EH (cell line): ENCODE measurements at places on chromosomes 4 and X.

DNA sequence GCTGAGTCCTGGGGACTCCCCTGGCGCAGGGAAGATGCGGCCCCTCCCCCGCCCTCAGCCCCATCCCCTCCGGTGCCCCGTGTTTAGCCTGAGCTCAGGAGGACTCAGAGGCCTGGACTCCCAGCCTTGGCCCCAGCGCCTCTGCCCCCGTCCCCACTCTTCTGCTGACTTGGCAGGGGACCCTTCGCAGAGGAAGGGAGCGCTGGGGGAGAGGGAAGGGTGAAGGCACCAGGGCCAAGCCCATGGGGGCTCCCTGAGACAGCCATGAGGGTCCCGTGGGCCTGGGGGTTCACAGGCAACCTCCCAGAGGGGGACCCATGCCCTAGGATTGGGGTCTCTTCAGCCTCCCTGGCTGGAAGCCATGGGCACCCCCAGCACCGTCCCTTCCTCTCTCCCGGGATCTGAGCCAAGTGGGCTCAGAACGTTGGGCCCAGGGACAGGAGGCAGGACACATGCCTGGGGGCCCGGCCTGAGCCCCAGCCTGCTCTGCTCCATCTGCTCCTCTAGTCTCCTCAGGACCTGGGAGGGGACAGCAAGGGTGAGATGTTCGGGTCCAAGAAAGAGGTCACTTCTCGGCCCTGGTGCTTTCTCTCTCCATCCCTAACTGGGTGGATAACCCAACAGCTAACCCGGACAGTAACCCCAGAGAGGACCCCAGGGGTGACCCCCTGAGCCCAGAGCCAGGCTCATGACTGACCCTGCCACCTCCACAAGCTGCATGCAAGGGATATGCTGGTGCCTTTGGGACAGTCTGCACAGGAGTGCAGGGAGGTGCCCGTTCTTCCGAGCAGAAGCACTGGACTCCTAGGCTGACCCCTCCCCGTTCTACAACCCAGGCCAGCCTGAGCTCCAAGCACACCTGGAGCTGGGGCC is 1.5 kb upstream of the CPLX1 start:
- no peak for DNase-seq

- DNase-seq = no peak
Observed at GRCh38 chr4:10722957-10723356, 38.4 kb upstream of the CLNK start.

GRCh38 chr4:93066749-93067148 is 761.8 kb upstream of the ATOH1 start:
- no peak for DNase-seq

- DNase-seq = peak; percentile 5
Observed at GRCh38 chrX:123223409-123223808, 39.3 kb downstream of the GRIA3 start.

GRCh38 chr4:71495454-71495853 is 156.6 kb downstream of the SLC4A4 start:
- DNase-seq = no peak

DNA sequence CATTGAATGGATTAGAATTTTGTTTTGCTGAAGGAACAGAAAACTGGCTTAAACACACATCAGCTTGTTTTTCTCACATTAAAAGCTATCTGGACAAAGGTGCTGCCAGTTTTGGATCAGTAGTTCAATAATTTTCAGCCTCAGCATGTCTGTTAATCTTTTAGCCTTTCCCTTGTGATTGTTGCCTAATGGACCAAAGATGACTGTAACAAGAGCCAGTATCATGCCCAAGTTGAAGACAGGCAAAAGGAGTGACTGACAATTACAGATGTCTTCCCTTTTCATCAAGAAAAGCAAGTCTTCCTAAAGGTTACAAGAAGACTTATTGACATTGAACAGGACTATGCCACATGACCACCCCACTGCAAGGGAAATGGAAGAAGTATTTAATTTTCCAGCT is 419.7 kb downstream of the MAPK10 start:
- DNase-seq = no peak

- DNase-seq = peak; percentile 65
Observed at GRCh38 chr4:4633431-4633830, 91.6 kb upstream of the STX18 start.

DNA sequence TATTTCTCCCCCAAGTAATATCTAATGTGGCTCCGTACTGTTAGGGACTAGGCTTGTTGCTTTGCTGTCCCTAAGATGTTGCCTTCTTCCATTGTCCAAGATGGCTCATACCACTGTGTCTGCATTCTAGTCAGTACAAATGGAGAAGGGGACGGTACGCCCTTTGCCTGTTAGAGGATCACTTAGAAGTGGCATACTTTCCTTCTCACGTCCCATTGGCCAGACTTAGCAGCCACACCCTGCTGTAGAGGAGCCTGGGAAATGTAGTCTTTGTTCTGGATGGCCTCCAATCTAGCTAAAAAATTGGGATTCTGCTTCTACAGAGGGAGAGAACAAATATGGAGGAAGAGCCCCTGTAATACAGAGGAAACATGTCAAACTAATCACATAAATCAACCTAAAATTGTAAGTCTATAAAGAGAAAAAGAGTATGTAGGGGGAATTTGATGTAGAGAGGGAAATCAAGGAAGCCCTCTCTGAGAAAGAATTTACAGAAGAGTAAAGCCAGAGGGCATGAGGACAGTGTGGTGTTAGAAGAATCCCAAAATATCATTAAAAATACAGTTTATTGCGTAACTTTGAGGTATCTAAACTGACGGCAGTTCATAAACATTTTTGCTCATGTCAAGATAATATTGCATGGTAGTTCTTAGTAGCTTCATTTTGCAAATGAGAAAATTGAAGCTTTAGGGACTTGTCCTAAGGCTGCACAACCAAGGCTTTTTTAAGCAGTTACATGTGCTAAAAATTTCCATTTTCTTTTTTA is 15.1 kb downstream of the PRIMPOL start:
- peak; percentile 51 for DNase-seq

GRCh38 chr4:102819588-102820365 is 7.6 kb downstream of the UBE2D3 start:
- no peak for DNase-seq

- no peak for DNase-seq
Observed at GRCh38 chrX:110448459-110448858, 89.8 kb downstream of the RTL9 start.

DNA sequence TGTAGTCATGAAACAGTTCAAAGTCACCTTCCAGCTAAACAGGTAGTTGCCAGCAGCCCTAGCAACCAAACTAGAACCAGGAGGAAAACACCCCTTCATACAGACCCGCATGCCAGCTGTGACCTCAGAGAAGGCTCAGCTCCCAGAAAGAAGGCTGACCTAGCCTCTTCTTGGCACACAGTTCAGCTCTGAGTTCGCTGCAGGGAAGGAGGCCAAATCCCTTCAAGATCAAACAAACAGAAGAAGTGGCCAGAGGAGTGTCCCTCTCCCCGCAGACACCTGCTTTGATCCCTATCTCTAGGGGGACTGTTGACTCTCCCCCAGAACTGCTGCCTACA is 56.0 kb downstream of the HADH start:
- DNase-seq = no peak

GRCh38 chr4:80016506-80016905 is 56.5 kb downstream of the ANTXR2 start:
- peak; percentile 49 for DNase-seq

DNA sequence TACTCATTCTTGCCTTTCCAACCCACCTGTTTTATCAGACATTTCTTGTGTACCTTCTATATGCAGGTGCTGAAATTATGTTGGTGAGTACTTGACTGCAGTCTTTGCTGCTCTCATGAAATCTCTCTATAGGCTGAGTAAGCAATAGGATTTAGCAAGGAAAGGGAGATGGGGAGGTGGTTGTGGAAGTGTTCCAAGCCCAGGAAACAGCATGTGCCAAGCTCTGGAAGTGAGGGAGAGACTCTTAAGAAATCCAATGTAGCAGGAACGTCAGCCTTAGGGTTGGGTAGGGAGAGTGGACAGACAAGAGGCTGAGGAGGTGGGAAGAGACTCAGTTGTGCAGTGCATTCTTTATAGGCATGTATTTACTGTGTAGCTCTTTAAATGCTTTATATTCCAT is 5.6 kb downstream of the SEPTIN11 start:
- DNase-seq = peak; percentile 51

DNA sequence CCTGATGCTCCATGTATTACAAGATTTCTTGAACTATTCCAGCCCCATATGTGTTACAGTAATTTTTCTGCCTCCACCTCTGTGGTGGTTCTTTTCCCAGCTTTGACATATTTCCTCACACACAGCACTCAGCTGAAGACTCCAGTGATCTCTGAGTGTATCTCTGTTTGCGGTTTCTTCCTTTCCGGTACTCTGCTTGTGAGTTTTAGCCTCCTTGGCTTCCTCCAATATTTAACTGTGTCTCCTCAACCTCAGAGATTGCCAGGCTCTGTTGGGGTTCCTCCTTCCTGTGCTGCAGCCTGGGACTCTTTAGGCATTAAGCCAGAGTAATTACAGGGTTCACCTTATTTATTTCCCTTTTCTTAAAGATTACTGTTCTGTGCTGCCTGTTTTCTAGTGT is 73.2 kb downstream of the NFKB1 start:
- no peak for DNase-seq

DNA sequence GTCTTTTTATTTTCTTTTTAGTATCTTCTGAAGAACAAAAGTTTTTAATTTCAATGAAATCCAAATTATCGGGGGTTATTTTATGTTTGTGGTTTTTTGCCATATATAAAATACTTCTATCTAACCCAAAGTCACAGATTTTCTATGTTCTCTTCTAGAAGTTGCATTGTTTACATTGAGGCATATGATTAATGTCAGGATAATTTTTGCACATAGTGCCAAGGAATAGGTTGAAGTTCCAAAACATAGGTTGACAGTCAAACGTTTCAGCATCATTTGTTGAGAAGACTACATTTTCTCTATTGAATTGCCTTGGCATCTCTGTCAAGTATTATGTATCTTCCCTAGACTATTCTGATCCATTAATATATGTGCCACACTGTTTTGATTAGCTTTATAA is 64.5 kb downstream of the ANKRD17 start:
- no peak for DNase-seq

- DNase-seq = no peak
Observed at GRCh38 chrX:153440556-153441135, 5.2 kb downstream of the TREX2 start.

GRCh38 chr4:174047363-174047762 is 236.1 kb downstream of the FBXO8 start:
- no peak for DNase-seq

DNA sequence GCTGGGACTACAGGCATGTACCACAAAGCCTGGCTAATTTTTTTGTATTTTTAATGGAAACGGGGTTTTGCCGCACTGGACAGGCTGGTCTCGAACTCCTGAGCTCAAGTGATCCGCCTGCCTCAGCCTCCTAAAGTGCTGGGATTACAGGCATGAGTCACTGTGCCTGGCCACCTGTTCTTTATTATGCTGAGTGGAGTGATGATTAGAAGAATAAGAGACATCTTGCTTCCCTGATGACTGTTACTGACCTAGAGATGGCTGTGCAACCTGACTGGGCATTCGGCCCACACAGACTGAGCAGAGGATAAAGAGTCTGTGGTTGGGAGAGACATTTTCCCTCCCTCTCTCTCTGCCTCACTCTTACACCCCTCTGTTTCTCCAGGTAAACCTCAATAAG is 56.7 kb downstream of the SPINK2 start:
- DNase-seq = peak; percentile 50

- peak; percentile 15 for DNase-seq
Observed at GRCh38 chrX:18938710-18939109, 45.2 kb downstream of the PHKA2 start.

- DNase-seq = no peak
Observed at GRCh38 chr4:155889946-155890345, 13.6 kb upstream of the TDO2 start.

GRCh38 chrX:68732906-68733493 is 85.5 kb downstream of the STARD8 start:
- peak; percentile 60 for DNase-seq

- DNase-seq = peak; percentile 93
Observed at GRCh38 chrX:45668686-45669443, 468.2 kb upstream of the DIPK2B start.

DNA sequence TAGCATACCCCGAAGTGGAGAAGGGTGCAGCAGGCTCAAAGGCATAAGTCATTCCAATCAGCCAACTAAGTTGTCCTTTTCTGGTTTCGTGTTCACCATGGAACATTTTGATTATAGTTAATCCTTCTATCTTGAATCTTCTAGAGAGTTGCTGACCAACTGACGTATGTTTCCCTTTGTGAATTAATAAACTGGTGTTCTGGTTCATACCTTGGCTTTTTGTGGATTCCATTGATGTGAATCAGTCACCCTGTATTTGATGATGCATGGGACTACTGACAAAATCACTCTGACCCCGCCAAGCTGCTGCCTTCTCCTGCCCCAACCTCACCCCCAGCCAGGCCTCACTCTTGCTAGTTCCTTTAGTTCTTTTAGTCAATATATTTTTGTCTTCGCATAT is 32.7 kb downstream of the F9 start:
- DNase-seq = no peak

DNA sequence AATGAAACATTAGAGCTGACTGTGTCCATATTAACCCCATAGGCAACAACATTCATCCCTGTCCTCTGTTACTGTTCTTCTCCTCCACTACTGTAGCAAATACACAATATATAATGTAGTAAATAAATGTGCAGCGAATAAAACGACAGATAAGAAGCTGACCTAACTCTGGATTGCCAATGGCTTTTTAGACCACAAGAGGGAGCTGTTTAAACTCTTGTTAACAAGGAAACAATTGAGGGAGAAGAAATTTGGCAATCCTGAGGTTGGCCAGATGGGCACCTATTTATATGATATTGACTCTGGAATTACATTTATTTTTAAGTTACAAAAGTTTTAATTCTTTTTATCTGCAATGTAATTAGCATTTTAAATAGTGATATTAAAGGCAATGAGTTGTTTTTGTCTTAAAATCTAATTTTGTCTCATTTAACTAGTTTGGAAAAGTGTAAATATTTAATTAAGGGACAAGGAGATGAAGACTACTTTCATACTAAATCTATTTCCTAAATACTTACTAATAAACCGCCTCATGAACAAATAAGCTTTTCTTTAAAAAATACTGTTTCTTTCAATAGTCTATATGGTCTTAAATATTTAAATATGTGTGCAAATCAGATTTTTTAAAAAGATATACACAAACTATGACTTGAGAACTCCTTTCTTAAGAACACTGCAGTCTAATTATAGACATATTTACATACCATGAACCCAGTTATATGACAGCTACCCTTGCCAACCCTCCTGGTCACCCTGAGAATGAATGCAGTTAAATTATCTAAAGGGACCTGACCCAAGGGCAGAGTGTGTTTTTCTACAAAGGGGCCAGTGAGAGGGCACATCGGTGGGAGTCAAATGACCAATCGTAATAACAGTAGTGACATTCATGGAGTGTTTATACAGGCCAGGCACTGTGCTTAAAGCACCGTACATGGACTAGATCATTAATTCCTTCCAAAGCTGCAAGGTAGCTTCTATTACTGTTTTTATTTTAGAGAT is 52.9 kb upstream of the HPF1 start:
- DNase-seq = peak; percentile 77

GRCh38 chrX:5718651-5719050 is 510.0 kb downstream of the NLGN4X start:
- no peak for DNase-seq

- DNase-seq = no peak
Observed at GRCh38 chr4:6472387-6473263, at the start of gene PPP2R2C. Gene PPP2R2C (minus strand): TSS chr4:6472614. CDS start chr4:6472229, 385 bp downstream.

- DNase-seq = no peak
Observed at GRCh38 chrX:38102875-38103274, 96.5 kb downstream of the SYTL5 start.

- DNase-seq = peak; percentile 32
Observed at GRCh38 chrX:24561121-24561520, 86.0 kb downstream of the PCYT1B start.

GRCh38 chr4:96016634-96017299 is 176.9 kb downstream of the PDHA2 start:
- no peak for DNase-seq

GRCh38 chr4:8171266-8171665 is 12.7 kb upstream of the ABLIM2 start:
- DNase-seq = no peak
